ENCODE measurements at places on chromosomes 3 and 15.

GRCh38 chr3:147582642-147583041, 173.5 kb downstream of the ZIC1 start:
- no peak for DNase-seq

- DNase-seq, result no peak
Observed at GRCh38 chr3:179526989-179527391, 35.7 kb upstream of the ACTL6A start.

DNA sequence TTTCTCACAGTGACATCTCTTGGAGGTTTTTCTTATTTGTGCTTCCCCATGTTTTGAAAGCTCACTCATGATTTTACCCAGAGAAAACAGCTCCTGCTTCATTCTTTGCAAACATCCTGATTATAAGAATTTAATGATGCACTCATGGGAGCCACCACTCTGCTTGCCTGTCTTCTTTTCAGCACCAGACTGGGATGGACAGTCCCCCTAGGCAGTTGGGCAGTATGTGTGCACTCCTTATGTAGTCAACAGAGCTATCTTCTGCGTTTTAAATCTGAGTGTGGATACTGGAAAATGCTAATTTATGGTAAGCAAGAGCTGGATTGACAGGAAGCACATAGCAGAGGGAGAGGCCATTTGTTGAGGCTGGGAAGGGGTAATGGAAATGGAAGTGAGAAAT, 276.1 kb downstream of the AGBL1 start:
- no peak for DNase-seq

DNA sequence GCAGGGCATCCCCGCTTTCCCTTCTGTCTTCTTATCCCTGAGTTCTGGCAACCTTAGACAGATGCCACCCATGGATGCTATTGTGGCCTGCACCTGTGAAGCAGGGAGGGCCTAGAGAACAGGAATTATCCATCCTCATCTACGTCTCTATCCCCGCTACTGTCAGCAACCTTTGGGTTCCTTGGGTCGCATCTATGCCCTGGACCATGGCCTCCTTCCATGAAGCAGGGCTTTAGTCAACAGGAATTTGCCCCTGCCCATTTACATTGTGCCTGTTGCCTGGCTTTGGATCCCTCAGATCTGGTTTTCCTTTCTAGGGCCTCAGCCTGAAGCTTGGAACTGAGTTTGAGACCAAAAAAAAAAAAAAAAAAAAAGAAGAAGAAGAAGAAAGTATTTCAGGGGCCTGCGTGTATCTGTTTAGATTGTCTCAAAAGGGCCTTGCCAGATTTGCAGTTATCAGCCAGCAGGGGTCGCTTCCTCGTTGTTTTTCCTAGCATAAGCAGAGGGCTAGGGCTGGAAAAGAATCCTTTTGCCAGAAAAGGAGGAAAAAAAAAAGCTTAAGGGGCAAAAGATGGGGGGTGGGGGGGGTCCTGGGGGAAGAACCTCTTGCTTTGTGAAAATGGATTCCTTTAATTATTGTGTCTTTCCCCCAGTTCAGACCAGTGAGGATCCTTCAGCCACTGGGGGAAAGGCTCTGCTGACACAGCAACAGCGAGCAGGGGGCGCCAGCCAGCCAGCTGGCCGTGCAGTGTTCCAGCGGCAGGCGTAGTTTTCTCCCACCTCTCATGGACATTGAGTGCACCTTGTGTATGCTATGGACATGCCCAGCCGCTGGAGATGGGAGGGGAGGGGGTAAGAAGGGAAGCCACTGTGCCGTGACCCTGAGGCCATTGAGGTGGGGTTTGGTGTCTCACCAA, 65.7 kb upstream of the ALDH1L1 start:
- DNase-seq, result no peak

DNA sequence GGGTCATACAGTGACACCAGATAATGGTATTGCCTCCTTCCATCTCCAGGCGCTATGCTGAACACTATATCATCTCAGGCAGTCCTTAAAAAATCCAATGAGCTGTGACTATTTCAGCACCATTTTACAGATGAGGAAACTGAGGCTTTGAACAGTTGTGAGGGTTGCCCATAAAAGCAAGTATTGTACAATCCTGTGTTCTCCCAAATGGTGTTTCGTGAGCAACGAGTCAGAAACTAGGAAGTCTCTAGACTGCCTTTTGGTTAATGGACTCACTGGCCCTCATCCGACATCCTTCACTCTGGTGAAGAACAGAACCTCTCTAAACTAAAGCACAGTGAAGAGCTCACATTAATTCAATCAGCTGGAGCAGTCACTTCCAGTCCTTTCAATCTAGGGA, 61.8 kb downstream of the ATP8B4 start:
- no peak for DNase-seq

DNA sequence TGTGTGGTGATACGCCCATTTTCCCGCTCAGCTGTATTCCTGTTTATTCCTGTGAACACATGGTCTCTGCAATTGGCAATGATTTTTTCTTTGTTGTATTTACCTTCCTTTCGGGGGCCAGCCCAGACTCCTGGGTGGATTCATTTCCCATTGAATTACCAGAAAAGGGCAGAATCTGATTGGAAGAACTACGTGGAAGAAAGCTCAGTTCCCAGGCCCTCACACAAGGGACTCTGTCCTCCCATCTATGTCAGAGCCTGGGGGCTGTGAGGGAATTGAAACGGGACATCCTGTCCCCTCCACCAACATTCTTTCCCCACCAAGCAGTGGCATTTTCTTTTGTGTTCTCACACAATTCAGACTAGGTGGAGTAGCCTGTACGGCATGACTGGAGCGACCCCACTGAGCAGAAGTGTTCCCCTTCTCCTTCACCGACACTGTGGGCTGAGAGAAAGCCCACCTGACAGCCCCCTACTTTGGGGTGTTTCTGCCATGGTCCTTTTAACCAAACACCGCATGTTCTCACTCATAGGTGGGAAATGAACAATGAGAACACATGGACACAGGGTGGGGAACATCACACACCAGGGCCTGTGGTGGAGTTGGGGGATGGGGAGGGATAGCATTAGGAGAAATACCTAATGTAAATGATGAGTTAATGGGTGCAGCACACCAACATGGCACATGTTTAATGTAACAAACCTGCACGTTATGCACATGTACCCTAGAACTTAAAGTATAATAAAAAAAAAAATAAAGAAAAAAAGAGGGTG, 32.1 kb upstream of the RFTN1 start:
- DNase-seq, result no peak

DNA sequence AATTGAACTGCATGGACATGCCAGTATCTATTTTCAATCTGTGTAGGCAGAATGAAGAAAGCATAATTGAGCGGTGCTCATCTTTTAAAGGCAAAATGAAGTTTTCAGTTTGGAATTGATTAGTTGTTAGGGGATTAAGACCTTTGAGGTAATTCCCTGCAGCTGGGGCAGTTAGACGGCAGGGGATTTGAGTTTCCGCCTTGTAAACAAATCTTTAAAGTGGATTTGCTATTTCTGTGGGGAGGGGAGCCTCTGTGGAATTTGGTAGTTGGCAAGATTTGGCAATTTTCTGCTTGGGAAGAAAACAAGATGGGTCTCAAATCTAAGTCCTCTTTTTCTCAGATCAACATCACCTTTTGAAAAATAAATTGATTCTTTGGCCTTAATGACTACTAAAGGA, 212.5 kb upstream of the CNTN6 start:
- no peak for DNase-seq

DNA sequence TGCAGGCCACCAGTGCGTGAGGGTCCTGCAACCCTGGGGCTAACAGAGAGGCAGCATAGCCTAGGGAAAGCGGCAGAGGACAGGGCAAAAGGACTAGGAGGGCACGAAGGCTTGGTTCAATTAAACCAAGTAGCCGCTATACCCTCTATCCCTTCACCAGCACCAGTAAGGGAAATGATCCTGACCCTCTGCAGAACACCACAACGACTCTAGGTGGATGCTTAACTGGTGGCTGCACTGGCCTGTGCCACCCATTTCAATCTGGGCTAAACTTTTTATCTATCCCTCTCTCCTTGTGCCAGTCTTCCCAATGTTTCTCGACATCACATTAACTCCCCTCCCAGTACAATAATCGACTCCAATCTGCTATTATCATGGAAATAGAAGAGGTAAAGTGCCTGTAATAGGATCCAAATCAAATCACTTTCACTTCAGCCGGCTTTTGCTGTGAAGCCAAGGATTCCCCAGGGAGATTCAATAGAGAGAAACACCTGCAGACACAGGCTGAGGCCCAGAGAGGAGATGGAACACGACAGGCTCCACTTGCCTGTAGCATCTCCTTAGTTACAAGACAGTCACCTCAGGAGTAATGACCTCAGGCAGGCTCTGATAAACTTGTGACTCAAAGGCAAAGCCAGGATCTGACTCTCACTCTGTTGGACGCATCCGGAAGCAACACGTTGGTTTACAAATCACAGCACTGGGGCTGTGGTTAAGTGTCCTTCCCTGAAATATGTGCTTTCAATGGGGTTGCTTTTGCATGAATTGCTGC, 791.6 kb upstream of the ARRDC4 start:
- no peak for DNase-seq

GRCh38 chr15:70254311-70254869, 156.7 kb upstream of the TLE3 start:
- DNase-seq, result no peak

DNA sequence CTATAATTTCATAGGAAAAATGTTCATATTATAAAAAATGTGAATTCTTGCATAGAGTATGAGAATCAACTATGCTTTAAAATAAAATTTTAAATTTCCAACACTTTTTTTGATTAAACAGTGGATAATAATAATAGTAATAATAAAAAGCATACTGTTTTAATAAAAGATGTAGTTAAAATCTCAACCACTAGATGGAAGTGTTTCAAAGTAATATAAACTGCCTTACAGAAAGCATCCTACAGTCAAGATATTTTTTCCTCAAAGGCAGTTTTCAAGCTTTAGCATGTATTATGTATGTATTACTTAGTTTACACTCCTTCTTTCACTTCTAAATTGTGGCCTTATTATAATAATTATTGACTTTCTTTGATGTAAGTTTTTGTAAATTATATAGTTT, 217.5 kb downstream of the CHL1 start:
- DNase-seq, result no peak

GRCh38 chr3:193132964-193133363, 108.1 kb upstream of the PLAAT1 start:
- DNase-seq, result no peak

DNA sequence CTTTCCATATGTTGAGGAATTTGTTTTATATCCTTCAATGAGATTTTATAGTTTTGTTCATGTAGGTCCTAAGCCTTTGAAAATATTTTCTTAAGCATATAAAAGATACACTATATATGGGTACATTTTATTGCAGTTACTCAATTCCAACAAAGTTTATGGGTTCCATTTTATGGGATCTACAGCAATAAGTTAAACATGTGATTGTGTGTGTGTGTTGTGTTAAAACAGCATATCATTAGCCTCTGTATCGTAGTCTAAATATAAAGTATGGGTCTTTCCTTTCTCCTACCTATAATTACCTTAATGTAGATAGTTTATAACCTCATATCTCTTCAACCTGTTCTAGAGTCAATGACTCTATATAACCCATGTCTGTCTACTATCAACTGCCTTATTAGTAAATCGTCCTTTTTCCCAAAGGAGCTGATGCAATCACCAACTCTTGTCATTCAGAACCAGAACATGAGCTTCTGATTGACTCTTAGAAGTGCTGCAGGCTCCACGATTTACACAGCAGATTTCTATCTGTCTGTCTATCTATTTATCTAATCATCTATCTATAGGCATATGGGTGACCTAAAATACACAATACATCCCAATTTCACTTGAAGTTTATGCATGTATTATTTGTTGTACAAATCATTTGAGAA, 512.6 kb upstream of the CBLB start:
- DNase-seq, result no peak

DNA sequence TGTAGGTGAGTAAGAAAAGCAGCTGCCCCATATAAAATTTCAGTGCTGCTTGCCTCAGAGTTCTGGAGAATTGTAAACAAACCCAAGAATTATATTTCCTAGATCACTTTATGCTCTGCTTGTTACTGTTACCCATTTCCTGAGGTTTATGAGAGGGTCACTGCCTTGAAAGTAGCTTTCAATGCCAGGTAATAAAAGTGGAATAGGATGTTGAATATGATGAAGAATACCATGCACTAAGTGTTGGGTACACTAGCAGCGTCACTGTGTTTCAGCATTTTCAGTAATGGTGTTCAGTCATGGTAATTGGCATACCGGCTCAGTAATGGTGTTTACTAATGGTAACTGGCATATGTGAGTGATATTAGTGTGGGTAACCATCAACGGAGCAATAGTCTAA, 449.8 kb upstream of the TPRG1 start:
- no peak for DNase-seq

GRCh38 chr3:44981220-44981619, 5.2 kb downstream of the EXOSC7 start:
- DNase-seq, result no peak

DNA sequence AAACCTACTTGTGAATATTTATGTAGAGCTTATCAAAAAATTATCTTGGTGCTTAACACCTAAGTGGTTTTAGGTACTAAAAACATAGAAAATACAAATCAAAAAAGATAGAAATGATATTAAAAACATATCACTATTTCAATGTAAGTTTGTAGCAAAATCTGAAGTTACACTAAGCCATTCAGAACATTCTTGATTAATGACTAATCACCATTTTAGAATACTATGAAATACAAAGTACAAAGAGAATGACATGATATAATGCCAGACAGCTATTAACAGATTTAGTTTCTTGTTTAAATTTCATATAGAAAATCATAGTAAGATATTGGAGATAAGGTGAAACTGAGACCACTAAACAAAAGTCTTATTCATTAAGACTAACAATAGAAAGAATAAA, 169.7 kb upstream of the AGTR1 start:
- DNase-seq, result no peak

GRCh38 chr3:129023909-129024308, 22.8 kb downstream of the EFCC1 start:
- DNase-seq, result no peak

DNA sequence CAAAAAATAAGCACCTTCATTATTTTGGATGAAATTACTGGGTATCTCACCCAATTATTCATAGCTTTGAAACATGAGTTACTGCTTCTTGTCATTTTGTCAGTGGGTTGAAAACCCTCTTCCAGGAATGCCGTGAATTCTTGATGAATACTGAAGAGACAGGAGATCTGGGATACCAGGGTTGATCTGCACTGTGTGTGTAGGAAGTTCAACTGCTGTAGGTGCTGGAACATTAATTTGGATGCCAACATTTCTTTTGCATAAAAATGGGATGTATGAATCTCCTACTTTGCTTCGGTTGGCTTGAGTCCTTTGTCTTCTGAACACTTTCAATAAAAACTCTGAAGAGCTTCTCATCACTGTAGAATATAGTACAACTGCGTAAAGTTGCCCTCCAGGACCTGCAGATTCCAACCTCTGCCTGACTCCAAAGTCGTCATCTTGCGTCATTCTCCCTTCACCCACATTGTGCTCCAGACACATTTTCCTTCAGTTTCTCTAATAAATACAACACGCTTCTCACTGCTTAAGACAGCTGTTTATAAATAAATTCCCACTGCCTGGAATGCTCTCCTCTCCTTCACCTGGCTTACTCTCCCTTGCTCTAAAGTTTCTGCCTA, 312.7 kb upstream of the TGFBR2 start:
- DNase-seq, result no peak

DNA sequence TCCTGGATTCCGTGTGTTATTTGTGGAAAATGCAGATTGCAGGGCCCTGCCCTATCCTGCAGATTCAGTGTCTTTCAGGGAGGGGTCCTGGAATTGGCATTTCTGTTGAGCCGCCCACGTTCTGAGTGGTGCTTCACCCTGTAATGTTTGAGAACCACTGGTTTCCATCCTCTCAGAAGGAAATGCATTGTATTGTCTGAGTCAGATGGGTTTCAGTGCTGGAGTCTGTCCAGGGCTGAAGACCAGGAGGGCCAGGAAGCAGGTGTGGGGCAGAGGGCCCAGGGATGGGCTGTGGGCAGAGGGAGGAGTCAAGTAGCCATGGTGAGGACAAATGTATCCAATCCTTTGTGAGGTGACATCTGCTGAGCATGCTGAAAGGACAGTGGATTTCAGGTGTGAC, 123.8 kb downstream of the SV2B start:
- DNase-seq, result no peak

Measured in GM12891 (cell line).